MCF 10A (cell line): ENCODE measurements at places on chromosomes 13 and 19.
A peak's percentile ranks its signal among the peaks of the same experiment; 100 is the strongest.

GRCh38 chr19:14378890-14379289, 2.4 kb upstream of the ADGRE5 start:
- DNase-seq, result no peak

GRCh38 chr19:15114153-15114540, 6.9 kb downstream of the SYDE1 start:
- DNase-seq, result peak; percentile 36

DNA sequence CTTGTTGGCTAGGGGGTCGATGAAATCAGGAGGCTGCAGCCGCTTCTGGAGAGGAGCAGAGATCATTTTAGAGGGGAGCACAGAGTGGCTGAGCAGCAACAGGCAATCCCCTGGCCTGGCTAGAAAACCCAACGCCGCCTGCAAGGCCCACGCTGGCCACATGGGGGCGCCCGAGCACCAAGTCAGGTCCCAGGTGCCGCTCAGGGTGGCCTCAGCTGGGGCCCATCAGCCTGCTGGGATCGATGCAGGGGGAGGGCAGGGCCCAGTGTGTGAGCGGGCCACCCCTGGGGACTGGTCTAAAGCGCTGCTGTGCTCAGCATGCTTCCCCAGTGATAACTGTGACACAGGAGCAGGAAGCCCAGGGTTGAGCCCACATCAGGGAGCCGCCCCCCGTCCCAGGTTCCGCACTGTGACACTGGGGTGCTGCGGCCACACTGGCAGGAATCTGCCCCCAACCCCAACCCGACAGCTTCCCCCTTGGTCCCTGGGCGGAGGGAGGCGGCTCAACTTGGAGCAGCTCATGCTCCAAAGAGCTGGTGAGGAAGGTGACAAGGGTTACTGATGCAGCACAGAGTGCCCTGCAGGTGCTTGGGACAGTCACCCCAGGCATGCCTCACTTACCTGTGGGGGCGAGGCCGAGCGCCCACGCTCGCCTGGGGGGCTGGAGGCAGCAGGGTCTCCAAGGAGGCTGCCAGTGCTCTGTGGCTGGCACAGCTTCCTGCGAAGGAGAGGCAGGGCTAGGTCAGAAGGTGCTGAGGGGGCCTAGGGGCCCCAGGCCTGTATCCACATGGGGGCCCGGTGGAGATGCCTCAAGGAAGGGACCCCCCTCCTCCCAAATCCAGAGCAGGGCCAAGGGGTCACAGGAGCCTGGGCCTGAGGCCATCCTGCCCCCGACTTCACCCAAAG, 13.3 kb upstream of the ISYNA1 start:
- peak; percentile 78 for DNase-seq

DNA sequence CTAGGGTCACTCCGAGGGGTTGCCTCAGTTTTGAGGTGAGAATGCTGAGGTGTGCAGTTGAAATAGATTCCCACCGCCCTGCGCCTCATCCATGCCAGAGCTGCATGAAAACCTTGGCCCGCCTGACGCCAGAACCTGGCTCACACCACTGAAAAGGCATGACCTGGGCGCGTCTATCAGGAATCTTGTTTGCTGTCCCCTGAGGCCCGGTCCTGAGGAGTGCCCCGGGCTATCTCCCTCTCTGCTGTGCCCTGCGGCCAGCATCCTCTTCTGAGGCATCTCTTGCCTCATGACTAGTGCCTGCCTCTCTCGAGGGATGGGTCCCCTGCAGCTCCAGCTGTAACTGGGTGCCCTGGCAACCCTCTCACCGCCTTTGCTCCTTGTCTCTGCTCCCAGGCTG, 28.1 kb downstream of the SMARCA4 start:
- DNase-seq, result no peak

- peak; percentile 85 for DNase-seq
Measured at GRCh38 chr19:12847159-12848139, 9.1 kb downstream of the MAST1 start.

GRCh38 chr13:99955747-99956472, 15.7 kb downstream of the ZIC5 start:
- DNase-seq, result no peak

DNA sequence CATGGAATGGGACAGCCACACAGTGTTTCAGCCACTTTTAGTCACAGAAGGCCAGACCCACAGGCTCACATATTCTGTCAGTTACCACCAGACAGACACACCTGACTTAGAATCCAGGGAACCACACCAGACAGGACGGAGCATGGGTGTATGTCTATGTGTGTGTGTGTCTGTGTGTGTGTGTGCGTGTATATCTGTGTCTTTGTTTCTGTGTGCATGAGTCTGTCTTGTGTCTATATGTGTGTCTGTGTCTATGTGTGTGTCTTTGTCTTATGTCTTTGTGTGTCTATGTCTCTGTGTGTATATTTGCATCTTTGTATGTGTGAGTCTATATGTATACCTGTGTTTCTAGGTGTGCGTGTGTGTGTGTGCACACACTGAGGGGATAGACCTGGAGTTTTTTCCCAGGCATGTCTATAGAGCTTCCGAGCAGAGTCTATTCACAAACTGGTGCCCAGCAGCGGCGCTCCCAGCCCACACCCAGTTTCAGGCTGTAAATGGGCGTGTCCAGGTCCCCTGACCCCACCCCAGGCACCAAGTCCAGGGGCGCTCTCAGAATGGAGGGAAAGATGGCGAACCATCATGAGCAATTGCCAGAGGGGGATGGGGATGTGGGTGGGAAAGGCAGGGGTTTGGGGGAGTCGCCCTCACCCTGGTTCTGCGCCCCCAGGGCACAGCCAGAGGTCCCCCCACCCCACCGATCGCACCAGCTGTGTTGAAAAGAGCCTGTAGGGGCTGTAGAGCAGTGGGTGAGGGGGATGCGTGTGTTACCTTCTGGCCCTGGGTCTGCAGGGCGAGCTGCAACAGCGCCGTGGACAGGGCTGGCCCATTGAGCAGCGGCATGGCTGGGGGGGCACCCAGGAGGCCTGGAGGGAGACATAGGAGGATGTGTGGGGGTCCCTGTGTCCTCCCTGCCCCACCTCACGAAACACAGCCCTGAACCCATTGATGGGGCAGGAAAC, 6.3 kb upstream of the FDX2 start:
- no peak for DNase-seq

DNA sequence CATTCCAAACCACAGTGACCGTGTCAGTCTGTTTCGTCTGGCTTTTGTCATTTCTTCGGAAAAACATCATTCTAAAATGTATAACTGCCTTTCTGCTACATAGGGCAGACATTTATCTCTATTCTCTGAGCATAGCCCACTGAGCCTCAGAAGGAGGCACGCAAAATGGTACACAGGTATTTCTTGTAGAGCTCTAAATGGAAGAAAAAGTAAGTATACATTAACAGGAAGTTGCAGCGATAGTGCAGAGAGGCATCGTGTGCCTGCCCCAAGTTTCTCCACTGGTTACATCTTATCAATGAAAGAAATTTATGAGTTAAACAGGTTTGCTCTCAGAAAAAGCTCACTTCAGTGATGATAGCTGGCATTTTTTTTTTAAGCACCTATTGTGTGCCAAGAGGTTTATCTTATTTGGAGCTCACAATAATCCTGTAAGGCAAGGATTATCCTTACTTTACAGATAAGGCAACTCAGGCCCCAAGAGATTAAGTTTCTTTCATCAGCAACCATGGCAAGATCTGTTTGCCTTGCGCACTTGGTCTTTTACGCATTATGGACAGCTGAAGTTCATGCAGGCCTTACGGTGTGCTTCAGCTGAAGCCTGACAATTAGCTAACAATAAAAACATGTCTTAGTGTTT, 1.2 kb upstream of the RCBTB2 start:
- DNase-seq, result no peak

- peak; percentile 97 for DNase-seq
Measured at GRCh38 chr13:31945202-31945961, 86.2 kb upstream of the FRY start.

- no peak for DNase-seq
Measured at GRCh38 chr19:28867978-28868377, 345.0 kb downstream of the UQCRFS1 start.
